Right renal cortex interstitium (tissue), 3 donors: ENCODE measurements at places on chromosomes 3 and 15. TPM values are rescaled to one million over a fixed set of nuclear protein-coding genes. Genes with fewer than 3 reads are reported as not detected.

FOXB1 gene
- not detected for polyA plus RNA-seq

ITIH1 gene
- 0.48 TPM for polyA plus RNA-seq

CSTA gene
- 1.2 TPM for polyA plus RNA-seq

CMTM7 gene
- polyA plus RNA-seq: 47.7 TPM

RBP2 gene
- 0.24 TPM for polyA plus RNA-seq

DNA sequence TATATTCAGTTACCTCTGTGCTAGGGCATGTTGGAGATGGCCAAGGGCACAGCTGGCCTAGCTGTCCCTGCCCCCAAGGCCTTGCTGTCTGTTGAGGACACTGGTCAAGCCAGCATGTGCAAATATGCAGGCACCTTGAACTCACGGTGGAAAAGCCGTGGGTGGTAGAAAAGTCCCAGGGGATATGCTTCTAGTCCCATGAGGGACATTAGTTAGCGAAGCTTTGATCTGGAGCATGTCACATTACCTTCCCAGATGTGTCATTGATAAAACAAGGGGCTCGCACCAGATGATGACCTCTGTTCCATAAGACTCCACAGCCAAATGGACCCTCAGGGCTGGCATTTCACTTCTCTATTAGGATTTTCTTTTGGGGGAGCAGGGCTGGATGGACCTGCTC, 14.2 kb upstream of the TMEM158 start:
- no peak for DNase-seq

- DNase-seq: no peak
Observed at GRCh38 chr15:88613074-88613944, 7.8 kb upstream of the AEN start.

GRCh38 chr15:80926126-80926525, 63.5 kb downstream of the MESD start:
- DNase-seq: no peak

- DNase-seq: no peak
Observed at GRCh38 chr15:51075826-51076523, 18.7 kb downstream of the TNFAIP8L3 start.

DNA sequence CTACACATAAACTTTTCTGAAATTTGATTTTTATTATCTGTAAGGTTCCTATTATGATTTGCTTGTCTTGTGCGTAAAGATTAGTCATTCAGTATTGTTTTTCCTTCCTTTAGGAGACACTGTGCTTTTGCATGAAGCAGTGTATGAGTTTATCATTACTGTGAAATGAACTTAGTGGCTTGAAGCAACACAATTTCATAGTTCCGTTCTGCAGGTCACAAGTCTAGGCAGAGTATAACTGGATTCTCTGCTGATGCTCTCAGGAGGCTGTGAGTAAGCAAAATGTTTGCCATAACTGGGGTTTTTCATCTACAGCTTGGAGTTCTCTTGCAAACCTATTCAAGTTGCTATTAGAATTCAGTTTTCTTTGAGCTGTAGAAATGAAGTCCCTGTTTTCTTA, 1136.1 kb downstream of the OTOL1 start:
- DNase-seq: no peak

GRCh38 chr3:78322780-78323179, 1282.9 kb downstream of the ROBO2 start:
- DNase-seq: no peak

GRCh38 chr15:89374086-89374981, 39.7 kb upstream of the POLG start:
- no peak for DNase-seq

GRCh38 chr3:172520301-172520831, 2.9 kb downstream of the TNFSF10 start:
- DNase-seq: no peak

GRCh38 chr3:117068301-117068700, 358.7 kb downstream of the TUSC7 start:
- DNase-seq: no peak
